ENCODE measurements at places on chromosomes 7 and 10.

DNA sequence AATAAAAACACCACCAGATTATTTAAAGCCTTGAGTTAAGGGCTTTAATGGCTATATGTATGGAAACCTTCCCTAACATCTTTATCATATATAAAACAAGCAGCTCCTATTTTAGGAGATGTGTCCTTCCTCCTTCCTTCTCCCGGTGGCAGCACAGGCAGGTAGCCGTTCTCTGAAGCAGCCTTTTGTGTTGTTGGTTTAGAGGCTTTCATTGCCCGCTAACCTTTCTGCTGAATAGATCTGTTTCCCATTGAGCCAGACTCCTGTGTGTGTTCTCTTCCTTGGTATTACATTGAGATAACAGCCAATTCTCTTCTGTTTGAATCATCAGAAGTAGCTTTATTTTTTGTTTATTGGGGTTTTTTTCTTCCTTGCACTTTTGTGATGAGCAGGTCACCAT, 131.3 kb downstream of the CACNB2 start:
- peak; percentile 57 for DNase-seq

DNA sequence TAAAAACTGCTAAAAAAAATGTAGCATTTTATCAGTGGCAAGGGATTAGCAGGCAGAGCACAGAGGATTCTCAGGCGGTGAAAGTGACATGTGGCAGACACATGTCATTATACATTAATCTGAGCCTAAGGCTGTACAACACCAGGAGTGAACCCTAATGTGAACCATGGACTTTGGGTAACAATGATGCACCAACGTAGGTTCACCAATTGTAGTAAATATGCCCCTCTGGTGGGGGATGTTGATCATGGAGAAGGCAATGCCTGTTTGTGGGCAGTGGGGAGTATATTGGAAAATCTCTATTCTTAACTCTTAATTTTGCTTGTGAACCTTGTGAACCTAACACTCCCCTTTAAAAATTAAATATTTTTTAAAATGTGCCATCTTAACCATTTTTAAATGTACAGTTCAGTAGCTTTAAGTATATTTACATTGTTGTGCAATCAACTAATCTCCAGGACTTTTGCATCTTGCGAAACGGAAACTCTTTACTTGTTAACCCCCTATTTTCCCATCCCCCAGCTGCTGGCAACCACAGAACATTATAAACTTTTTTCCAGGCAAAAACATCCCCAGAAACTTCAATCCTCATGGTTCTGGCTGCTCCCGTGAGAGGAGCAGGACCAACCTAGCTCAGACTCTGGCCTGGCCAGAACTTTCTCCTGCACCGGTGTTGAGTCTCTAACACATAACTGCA, 29.9 kb downstream of the LRRC20 start:
- no peak for DNase-seq

DNA sequence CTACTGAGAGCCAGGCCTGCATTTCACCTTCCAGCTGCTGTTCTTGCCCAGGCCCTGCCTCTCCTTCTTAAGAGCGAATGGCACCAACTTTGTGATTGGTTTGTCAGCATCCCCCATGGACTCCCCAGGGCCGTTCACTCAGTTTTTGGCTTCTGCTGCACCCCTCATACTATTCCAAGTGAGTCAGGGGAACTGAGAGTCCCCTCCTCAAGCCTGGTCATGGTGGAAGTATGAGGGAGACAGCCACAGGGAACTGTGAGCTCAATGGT, 62.4 kb upstream of the ANTXRL start:
- DNase-seq: no peak

DNA sequence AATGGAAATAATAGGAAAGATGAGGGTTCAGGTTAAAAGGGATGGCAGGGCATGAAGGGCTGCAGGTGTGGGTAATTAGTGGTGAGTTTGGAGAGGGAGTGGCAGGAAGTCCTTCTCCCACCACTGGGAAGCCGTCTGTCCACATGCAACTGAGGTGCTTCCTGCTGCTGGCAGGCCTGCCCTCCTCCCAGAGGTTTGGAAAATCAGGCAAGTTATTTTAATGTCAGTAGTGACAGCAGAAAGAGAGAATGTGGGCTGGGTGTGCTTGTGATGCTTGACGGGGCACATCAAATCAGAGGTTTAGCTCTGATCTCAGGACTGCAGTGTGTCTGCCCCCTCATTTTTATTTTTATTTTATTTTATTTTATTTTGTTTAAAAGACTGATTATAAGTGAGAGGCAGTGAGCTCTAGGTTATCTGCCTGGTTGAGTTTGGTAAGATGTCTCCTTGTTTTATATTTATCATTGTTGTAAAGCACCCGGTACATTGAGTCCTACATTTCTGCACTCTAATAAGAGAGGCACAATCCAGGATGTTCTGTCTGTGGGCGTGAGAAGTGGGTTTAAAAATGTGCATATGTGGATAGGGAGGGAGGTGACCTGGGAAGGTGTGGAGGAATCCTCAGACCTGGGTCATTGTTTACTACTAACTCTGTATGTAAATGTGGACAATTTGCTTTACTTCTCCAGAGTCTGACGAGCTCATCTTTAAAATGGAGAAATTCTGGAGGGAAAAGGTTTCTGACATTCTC, 504.4 kb downstream of the LRMDA start:
- no peak for DNase-seq

GRCh38 chr7:129948877-129949291, 3.9 kb downstream of the UBE2H start:
- DNase-seq: peak; percentile 95

Data from neural progenitor cell (in vitro differentiated cells).